ENCODE measurements at places on chromosomes 6 and 20.

- DNase-seq = no peak
Observed at GRCh38 chr20:42756991-42757390, 432.7 kb downstream of the PTPRT start.

DNA sequence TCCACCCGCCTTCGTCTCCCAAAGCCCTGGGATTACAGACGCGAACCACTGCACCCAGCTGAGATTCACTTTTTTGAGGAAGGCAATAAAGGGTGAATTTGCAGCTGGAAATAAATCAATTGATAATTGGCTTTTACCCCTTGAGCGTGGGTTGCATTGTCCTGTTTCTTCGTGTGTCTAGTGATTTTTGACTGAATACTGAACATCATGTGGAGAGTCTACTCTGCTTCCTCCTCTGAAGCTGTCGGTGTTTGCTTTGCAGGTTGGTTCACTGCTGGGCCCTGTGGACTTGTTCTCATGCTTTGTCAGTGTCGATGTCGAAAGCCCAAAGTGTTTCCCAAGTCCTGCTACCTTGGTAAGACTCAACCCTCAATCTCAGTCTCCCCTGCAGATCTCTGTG is 5.8 kb upstream of the EEF1A2 start:
- no peak for DNase-seq

DNA sequence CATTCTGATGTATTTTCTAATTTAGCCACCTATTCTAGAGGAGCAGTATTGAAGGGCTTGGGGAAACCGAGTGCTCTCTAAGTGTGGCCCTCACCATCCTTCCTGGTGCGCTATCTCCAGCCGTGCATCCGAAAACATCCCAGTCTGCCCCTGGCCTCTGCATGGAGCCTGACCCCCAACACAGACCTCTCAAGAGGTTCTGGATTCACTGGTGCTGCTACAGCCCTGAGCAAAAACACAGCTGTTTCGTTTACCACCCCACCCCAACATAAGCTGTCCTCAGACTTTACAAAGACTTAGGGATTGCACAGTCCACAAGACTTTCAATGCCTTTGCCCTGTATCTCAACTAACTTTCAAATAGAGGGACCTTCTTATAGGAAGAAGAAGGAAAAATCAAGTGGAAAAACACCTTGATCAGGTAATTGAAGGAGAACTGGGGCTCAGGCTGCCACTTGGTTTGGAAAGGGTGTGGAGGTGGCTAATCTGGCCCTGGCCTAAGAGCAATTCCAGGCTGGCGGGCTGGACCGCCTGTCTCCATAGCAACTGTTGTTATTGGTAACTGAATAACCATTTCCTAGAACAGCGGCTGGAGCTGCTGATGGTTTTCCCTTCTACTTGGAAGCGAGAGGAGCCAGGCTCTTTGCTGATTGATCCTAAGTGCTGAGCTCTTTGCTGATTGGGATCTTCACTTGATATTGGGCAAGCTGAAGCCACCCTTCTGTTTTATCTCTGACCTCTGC is 90.2 kb upstream of the TOX2 start:
- DNase-seq = peak; percentile 47

DNA sequence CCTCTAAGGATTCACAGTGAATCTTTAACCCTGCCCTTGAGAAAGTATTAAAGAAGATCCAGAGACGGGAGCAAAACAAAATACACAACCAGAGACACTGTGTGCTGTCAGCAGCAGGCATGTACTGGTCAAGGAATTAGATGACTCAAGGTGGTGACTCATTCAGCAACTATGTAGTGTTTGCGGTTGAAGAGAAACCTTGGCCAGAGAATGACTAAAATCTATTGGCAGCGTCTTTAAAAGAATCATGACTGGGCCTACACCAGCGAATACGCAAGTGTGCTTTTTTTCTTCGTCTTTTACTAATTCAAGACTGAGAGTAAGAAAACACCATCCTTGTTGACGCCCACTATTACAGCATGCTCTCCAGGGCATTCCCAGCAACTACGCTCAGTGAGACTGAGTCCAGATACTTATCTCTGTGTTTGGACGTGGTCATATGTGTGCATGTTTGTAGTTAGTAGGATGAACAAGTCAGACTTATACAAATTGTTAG is 72.4 kb upstream of the BACH2 start:
- peak; percentile 98 for DNase-seq

DNA sequence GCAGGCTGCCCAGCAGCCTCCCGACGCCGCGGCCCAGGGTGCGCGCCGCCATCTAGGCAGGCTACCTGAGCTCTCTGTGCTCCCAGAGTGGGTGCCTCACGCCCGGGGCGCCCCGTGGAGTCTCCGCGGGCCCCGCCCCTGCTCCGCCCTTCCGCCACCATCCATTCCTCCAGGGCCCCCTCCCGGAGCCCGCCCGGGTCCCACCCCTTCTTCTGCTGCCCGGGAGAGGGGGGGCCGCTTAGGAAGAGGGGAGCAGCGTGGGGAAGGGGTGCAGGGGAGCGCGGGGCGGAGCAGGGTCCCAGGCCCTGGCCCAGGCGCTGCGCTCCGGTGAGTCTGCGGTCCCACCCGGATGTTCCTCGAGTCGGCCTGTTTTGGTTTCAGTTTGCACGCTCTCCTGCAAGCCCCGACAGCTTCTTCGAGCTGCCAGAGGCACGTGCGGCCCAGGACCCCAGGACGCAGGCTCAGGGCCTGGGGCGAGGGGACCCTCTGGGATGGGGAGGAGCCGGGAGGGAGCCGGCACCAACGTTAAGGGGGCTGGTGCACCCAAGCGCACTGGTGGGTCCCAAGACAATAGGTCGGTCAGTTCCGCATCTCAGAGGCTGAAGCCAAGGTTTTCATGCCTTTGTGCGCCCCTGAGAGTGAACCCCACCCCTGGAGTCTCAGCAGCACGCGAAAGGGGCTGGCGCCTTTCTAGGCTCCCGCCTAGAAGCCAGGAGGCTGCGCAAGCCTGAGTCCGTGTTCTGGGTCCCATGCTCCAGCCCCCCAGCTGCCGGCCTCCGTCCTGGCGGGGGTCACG is at the start of gene ACSS1:
TSS of gene ACSS1 (minus strand) at position 89 of the 796 bp plus-strand sequence. CDS start at position 52, 37 bp downstream.
- peak; percentile 51 for DNase-seq

DNA sequence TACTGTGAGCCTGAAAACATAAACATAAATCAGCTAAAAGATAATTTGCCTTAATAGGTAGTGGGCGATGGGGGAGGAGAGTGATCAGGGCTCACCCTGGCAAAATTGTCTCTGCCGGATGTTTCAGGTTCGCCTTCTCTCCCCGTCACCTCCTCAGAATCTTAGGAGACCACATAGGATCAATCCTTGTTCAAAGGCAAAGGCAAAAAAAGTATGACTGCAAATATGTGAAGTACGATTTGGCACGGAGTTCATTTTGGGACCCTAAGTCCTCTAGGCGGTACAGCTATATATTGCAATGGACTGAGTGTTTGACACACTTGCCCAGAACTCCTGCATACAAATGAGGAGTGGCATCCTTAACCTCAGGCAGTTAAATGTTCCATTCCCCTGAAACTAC is 649.2 kb upstream of the FLRT3 start:
- no peak for DNase-seq

DNA sequence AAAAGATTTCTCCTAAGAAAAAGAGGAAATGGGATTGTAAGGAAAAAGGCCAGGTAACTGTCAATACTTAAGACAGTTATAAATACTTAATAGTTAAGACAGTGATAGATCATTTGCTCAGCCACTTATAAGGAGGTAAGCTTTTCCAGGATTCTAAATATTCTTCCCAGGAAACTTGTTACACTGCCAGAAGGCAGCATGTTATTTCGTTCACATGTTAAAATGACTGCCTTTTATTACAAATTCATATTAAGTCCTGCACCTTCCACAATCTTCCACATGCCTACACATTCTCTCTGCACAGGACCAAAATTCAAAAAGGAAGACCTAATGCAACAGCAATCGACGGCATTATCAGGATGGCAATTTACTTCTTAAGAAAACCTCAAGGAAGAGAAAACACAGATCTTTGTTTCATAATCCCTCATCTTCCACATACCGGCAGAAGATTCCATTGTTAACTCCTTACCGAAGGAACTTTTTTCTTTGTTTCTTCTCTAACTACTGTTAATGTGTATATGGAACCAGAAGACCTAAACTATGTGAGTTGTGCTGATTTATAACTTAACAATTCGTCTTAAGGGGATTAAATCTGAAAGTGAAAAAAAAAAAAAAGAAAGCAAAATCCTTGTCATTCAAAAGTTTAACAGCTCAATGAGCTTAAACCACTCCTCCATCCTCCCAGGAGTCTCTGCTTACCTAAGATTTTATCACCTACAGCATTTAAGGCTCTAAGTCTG is 799 bp downstream of the TAAR2 start:
- DNase-seq = no peak

- peak; percentile 68 for DNase-seq
Observed at GRCh38 chr6:16759181-16759645, 2.0 kb downstream of the ATXN1 start.

- no peak for DNase-seq
Observed at GRCh38 chr20:46209930-46210671, 92.0 kb downstream of the CD40 start.

GRCh38 chr20:33531047-33531877 is 41.4 kb downstream of the CBFA2T2 start:
- DNase-seq = peak; percentile 29

DNA sequence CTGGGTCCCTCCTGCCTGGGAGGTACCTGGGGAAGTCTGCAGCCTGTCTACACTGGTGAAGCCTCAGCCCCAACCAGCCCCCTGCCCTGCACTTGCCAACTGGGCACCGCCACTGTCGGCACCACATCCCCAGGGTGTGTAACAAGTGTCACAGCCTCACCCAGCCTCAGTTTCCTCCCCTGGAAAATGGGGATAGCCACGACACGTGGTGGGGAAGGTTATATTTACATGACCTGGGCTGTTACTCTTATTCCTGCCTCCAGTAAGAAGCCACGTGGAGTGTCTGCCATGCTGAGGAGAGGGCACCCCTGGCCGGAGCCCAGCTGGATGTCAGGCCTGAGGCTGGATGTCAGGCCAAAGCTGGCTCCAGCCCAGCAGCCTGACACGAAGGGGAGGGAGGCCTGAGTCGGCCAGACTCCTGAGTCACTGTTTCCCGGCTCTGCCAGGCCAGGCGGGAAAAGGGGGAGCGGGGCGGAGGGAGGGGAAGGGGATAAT is 44.9 kb downstream of the SNAI1 start:
- peak; percentile 99 for DNase-seq

- no peak for DNase-seq
Observed at GRCh38 chr20:49899541-49900383, 15.6 kb downstream of the SPATA2 start.

DNA sequence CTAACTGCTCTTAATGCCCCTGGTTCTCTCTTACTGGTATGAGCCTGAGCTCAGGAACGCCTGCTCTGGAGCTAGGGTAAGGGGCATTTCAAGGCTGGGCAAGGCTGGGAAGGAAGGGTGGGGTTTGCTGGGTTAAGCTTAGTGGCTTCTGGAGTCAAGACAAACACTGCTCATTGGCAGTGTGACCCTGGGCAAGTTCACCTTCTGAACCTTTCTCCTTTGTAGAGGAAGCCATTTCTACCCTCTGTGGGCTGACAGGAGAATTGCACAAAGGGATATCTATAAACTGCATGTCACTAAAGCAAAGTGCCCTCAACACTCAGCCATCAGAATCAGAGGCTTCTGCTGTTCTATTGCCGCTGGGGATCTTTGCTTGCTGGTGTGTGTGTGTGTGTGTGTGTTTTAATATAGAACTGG is 20.3 kb upstream of the LRRN4 start:
- DNase-seq = peak; percentile 66

GRCh38 chr6:72464246-72464645 is 157.6 kb upstream of the KCNQ5 start:
- peak; percentile 15 for DNase-seq

DNA sequence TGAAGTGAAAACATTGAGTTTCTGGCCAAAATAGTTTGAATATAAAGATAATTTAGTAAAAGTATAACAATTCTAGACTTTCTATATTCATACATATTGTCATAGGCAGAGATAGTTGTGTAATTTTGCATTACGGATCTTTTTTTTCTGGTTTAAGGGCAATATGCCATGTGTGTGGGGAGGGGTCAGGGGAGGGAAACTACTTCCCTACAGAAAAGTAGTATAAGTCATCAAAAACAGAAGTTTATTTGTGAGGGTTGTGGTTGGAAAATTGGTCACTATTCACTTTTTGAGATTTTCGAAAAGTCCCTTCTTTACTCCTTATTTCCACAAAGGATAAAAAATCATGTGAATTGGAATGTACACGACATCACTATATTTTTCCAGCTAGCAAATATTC is 288.2 kb upstream of the PREP start:
- DNase-seq = no peak

GRCh38 chr6:152874267-152874666 is 108.6 kb downstream of the FBXO5 start:
- DNase-seq = no peak

DNA sequence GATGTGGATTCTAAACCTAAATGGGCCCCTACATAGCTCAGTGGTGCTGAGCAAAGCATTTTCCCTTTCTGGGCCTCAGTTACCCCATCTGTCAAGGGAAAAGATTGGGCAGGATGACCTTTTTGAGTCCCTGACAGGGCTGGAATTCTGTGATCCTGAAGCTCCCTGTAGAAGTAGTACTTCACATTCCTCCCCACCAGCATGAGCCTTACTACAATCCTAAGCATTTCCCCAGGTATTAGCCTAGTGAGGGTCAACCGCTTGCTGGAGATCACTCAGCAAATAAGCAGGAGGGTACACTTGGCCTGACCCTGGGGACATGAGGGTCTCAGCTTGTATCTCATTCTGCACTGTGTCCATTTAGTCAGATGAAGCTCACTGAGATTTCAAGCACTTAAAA is 13.4 kb downstream of the NDRG3 start:
- no peak for DNase-seq

- no peak for DNase-seq
Observed at GRCh38 chr6:5606546-5606945, 345.2 kb downstream of the FARS2 start.

GRCh38 chr20:16846006-16846405 is 97.8 kb downstream of the OTOR start:
- DNase-seq = peak; percentile 12

DNA sequence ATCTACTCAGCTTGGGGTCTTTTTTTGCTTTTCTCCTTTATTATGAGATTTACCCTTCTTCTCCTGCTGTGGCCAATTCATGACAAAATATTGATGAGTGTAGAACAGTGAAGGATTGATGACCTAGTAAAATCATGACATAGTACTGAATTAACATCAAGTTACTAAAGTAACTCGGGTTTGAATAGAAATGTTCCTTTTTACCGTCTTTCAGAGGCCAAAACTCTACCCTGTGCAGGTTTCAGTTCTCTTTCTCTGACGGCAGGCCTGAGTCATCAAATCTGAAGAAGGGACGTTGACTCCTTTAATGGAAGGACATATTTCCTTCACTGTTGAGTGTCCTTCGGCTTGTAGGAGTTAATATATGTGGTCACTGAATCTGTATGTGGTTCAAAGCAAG is 80.7 kb downstream of the RREB1 start:
- DNase-seq = no peak

DNA sequence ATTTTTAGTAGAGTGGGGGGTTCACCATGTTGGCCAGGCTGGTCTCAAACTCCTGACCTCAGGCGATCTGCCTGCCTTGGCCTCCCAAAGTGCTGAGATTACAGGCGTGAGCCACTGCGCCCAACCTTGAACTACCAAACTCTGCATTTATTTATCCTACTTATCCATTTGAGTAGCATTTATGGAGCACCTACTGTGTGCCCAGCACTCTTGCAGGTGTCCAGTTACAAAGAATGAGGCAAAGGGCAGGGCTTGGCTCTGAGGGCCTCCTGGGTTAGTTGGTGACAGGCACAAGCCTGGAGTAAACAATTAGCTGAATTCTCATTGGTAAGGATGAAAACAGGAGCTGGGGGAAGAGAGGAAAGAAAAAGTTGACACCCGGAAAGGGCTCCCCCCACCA is 93.4 kb upstream of the FOXP4 start:
- no peak for DNase-seq

- DNase-seq = no peak
Observed at GRCh38 chr6:62285612-62286469, at the start of gene KHDRBS2. KHDRBS2 (minus strand) TSS chr6:62286225.

- peak; percentile 98 for DNase-seq
Observed at GRCh38 chr6:25193460-25194171, 85.6 kb upstream of the CARMIL1 start.
